Fibroblast of skin of back (primary cell): ENCODE measurements at places on chromosomes 4 and X.

DNA sequence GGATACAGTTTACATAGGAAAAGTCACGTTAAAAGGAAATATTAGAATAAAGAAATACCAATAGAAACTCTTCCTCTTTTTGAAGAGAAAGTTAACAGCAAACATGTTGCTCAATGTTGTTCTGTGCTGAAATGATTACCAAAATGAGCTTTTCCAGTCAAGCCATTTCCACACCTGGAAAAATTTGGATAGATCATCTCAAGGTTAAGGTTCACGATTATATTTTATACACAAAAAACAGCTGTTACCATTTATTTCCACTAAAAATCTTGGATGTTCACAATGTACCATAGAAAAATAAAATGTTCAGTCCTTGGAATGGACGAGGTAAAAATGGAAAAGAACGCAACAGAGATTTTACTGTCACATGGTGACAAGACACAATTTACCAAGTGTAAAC lies 218.7 kb downstream of the SCFD2 start:
- no peak for DNase-seq

- DNase-seq = no peak
Observed at GRCh38 chr4:8583655-8584025, 3.4 kb downstream of the GPR78 start.

DNA sequence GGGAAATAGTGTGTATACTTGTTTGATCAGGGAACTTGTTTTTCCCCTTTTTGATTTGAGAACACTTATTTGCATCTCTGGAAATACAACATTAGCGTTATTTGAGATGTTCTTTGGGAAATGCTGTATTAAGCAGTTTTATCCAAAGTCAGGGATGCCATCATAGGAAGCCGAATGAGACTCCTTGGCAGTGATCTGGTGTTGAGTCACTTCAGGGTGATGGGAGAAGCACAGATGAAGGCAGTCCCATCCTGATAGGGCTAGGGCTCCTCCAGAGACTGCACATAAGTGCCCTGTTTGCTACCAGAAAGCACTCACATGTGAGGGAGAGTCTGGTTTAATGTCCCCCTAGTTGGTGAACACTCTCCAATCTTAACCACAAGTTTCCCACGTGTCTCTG lies 62.3 kb downstream of the IL1RAPL1 start:
- DNase-seq = no peak

- DNase-seq = no peak
Observed at GRCh38 chr4:130054908-130055307, 959.0 kb downstream of the C4orf33 start.

DNA sequence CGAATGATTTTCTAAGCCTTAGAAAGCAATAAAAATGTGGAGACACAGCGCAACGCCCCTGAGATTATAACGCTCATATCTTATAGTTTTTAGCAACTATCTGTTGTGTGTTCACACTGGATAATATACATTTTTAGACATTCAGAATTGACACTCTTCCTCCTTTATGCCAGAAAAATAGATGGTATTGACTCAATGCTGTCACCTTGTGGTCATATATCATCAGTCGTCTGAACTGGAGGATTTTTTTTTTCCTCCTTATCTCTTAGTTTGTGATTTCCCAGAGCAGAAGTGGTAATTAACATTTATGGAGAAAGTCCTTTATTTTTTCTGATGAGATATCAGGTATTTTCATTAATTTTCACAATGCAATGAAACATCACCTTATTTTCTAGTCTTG lies 759.6 kb downstream of the RAB28 start:
- peak; percentile 4 for DNase-seq

DNA sequence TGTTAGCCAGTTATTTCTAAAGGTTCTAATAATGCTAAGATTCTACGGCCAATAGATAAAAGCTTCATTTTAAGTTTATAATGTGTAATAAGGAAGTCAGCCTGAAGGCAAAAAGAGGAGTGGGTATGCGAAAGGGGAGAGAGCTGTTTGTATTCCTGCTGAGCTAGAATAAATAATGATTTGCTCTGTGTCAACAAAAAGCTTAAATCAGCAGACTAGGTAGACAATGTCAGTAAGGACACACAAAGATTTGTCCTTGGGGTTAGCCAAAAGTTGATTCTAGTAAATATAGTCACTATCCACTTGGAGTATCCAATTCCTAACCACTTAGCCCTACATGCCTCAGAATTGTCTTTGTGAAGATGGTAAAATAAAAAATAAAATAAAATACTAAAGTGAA lies 90.3 kb upstream of the GRIA3 start:
- DNase-seq = no peak

DNA sequence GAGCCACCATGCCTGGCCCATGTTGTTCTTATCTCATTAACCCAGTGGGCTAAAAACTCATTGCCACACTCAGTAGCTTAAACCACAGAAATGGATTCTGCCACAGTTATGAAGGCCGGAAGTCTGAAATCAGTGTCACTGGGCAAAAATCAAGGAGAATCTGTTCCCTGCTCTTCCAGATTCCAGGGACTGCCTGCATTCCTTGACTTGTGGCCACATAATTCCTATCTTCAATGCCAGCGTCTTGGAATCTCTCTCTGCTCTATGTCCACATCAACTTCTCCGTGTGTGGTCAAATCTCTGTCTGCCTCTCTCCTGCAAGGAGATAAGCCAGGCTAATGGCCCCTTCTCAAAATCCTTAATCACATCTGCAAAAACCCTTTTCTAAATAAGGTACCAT lies 4.1 kb upstream of the WFS1 start:
- no peak for DNase-seq

GRCh38 chr4:67535280-67535840 lies 9.9 kb downstream of the CENPC start:
- DNase-seq = no peak

GRCh38 chr4:184732126-184732525 lies 1.8 kb downstream of the CENPU start:
- no peak for DNase-seq

DNA sequence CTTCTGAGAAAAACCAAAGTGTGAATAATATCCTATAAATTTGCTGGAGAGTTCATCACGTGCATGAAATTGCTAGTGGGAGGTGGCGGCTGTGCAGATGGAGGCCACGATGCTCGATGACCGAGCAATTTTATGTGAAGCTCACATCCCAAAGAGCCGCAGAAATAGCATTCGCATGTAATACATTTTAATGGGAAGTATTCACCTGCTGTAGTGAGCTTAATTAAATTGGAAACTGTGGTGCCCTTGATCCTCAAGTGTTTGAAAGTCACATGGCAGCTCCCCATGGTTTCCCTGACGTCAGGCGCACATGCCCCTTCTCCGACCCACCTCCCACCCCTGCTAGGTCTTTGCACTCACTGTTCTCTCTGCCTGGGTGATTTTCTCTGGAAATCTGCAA lies 136.8 kb downstream of the STK32B start:
- no peak for DNase-seq

DNA sequence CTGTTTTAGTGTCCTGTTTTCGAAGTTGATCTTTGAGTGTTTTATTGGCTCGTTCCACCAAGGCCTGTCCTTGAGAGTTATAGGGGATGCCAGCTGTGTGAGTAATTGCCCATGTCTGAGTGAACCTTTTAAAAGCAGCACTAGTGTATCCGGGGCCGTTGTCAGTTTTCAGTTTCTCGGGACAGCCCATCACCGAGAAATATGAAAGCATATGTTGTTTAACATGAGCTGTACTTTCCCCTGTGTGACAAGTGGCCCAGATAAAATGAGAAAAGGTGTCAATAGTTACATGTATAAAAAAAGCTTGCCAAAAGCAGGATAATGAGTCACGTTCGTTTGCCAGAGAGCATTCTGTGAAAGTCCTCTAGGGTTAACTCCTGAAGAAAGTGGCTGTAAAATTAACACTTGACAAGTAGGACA lies 48.6 kb upstream of the RASSF6 start:
- DNase-seq = peak; percentile 28

- peak; percentile 2 for DNase-seq
Observed at GRCh38 chr4:62053974-62054373, 853.8 kb downstream of the ADGRL3 start.

GRCh38 chr4:100189820-100190642 lies at the start of gene DDIT4L:
TSS of gene DDIT4L (minus strand) at chr4:100190468. CDS start at chr4:100189983, 485 bp downstream.
- peak; percentile 27 for DNase-seq

DNA sequence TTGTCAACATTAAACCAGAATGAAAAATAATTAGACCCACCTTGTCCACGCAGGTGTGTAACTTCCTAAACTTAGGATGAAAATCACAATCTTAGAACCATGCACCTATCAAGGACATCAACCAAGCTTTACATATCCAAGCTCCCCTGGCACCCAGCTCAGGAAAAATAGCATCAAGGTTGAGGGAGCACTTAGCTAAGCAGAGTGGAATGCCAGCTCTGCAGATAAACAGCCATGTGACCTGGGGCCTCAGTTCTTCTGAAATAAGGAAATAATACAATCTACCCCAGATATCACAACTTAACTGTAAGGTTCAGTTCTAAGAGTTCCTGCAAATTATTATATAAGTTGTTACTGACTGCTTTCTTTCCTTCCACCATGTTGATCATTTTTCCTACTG lies 64.7 kb downstream of the DHX15 start:
- DNase-seq = peak; percentile 21

DNA sequence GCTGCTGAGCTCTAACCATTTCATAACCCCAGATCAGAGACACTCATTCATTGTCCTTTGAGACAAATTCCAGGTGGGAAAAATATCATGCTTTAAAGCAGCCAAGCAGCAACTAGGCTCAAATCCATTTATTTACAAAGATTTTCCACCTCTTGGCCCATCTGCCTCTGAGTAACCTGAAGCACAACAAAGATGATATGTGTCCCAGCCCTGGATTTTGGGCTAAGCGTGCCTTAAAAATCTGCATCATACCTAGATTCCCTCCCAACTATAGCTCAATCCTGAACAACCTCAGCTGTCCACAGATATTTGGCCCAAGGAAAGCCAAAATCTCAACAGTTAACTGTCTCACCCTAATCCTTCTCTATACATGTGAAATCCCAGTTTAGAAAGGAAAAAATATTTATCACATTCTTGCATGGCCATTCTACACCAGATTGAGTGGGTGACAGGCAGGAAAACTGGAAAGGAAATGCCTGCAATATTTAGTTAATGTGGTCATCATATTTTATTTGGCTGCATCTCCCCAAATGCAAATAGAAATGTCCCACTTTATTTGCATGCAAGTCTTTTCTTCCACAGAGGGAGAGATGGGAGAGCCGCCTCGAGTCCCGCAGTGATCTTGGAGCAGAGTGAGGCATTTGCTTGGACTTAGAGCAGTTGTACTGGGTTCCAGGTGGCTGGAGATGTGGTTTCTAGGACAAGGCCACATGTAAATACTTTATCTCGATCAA lies 146.4 kb upstream of the EOLA2 start:
- peak; percentile 92 for DNase-seq

DNA sequence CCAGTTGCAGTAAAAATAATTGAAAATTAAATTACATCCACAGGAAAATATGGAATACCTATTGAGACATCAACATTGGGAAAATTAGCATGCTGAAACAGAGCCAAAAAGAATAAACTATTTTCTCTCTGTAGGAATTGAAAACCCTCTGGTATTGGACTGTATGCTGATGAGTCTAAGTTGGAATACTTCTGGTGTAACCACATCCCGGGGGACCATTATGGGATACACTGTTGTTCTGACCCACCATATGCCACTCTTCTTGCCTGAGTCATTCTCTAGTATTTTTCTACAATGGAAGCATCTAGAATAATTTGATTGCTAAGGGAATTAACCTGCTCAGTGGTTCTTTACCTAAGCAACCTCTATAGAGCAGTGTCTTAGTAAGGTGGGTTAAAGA lies 640.7 kb upstream of the AGA start:
- peak; percentile 75 for DNase-seq

DNA sequence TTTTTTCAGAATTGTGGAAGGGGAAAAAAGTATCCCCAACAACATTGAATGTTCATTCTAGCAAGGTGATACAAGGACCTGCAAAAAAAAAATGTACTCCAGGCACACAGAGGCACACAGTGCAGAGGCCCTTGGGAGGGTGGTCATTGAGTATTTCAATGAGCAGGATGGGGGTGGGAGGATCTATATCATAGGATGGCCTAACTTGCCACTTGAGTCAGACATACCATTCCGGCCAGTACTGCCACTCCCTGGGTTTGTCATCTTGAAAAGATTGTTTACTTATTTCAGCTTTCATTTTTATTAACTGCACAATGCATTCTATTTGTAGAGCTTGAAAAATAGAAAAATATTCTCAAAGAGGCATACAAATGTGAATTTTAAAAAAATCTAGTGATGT lies 18.7 kb downstream of the ZNF595 start:
- no peak for DNase-seq

GRCh38 chr4:1869530-1870327 lies 1.5 kb upstream of the NSD2 start:
- DNase-seq = no peak

GRCh38 chr4:140149846-140150635 lies 3.9 kb downstream of the MAML3 start:
- DNase-seq = peak; percentile 40

DNA sequence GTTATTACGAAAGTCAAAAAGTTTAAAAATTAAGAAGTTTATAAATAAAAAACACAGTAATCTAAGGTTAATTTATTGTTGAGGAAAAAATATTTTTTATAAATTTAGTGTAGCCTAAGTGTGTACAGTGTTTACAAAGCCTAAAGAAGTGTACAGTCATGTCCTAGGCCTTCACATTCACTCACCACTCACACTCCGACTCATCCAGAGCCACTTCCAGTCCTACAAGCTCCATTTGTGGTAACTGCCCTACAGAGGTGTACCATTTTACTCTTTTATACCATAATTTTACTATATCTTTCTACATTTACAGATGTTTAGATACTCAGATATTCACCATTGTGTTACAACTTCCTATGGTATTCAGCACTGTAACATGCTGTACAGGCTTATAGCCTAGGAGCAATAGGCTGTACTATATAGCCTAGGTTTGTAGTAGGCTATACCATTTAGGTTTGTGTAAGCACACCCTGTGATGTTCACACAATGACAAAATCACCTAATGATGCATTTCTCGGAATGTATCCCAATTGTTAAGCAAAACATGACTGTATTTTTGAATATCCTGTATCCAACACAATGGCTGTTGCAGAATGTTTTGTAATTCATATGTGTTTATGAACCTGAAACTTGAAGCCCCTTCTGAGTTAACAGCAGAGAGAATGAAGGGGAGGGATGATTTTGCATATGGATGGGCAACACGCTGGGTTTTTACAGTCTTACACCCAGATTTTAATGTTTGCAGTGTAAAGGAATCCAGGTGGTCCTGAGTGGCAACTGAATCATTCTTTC lies 3.1 kb downstream of the PPBP start:
- peak; percentile 56 for DNase-seq
